CD4-positive, alpha-beta T cell (primary cell): ENCODE measurements at places on chromosomes 4 and X. TPM values are rescaled to one million over a fixed set of nuclear protein-coding genes. Genes with fewer than 3 reads are reported as not detected.
A peak's percentile ranks its signal among the peaks of the same experiment; 100 is the strongest.

GRCh38 chrX:154429711-154430110 is 1.2 kb downstream of the ATP6AP1 start:
- no peak overlapping the region for H3K27ac ChIP-seq
- no peaks in the 10 kb centered on the region for H3K27me3 ChIP-seq
- H3K36me3 ChIP-seq: peaks cover 29% of the 10 kb centered on the region
- H3K4me3 ChIP-seq: peak overlapping the region; percentile 68

GRCh38 chr4:3299976-3300671 is 7.3 kb downstream of the RGS12 start:
- H3K27me3 ChIP-seq: no peaks in the 10 kb centered on the region
- DNase-seq: no peak
- peaks cover 41% of the 10 kb centered on the region for H3K4me1 ChIP-seq
- H3K27ac ChIP-seq: no peak overlapping the region

The FOXR2 gene
- total RNA-seq: not detected

DNA sequence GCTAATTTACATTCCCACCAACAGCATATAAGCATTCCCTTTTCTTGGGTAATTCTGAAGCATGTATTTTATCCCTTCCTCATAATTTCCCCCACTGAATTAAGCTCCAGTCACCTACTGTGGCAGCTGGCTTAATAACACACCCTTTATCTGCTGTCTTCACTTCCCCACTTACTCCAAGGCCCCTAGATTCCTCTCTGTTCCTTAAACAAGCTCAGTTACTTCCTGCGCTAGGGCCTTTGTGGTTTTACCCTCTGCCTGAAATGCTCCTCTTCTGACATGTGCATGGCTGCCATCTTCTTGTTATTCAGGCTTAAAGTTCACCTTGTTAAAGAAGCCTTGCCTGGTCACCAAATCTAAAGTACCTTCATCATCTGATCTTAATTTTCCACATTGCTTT is 47.2 kb upstream of the RPS6KA3 start:
- peak; percentile 8 for DNase-seq
- no peaks in the 10 kb centered on the region for H3K36me3 ChIP-seq
- H3K4me3 ChIP-seq: no peak overlapping the region

The GYPB gene
- not detected for total RNA-seq

- H3K27ac ChIP-seq: no peak overlapping the region
- no peaks in the 10 kb centered on the region for H3K27me3 ChIP-seq
- H3K4me1 ChIP-seq: no peaks in the 10 kb centered on the region
- no peaks in the 10 kb centered on the region for H3K36me3 ChIP-seq
- H3K4me3 ChIP-seq: no peak overlapping the region
- DNase-seq: no peak
Observed at GRCh38 chr4:36921476-36922216, 322.9 kb upstream of the NWD2 start.

DNA sequence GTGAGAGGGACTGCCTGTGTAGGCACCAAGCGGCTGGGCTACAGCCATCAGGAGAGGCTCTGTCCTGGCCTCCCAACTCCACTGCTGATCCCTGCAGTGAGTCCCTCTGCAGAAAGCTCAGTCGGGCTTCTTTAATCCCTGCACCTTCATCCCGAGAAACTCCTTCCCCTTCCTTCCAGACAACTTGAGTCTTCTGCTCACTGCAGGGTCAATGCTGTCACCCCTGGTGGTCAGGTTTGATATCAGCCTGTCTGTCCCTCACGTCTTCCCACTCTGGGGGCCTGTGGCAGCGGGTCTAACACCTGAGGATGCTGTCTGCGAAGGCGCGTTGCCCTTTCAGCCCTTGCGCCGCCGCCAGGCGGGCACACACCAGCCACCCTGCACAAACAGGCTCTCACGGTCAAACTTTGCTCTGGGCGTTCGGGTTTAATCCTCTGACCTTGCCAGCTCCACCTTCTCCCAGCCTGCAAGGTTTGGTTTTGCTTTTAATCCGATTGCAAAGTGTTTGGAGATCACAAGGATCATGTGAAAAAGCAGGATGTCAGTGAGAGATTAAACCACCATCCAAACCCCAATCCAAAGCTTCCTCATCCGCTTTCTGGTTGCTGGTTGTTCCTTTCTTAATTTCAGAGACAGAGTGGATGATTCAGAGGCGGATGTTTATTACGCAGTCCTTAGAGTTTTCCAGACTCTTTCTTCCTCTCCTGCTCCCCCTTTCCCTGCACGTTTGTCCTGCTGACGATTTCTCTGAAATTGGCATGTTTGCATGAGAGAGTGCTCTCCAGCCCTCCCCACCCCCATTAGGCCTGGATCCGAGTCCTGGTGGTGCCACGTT is 74.8 kb upstream of the SLC34A2 start:
- no peak overlapping the region for H3K4me3 ChIP-seq
- H3K27me3 ChIP-seq: no peaks in the 10 kb centered on the region
- no peak for DNase-seq
- H3K27ac ChIP-seq: no peak overlapping the region

DNA sequence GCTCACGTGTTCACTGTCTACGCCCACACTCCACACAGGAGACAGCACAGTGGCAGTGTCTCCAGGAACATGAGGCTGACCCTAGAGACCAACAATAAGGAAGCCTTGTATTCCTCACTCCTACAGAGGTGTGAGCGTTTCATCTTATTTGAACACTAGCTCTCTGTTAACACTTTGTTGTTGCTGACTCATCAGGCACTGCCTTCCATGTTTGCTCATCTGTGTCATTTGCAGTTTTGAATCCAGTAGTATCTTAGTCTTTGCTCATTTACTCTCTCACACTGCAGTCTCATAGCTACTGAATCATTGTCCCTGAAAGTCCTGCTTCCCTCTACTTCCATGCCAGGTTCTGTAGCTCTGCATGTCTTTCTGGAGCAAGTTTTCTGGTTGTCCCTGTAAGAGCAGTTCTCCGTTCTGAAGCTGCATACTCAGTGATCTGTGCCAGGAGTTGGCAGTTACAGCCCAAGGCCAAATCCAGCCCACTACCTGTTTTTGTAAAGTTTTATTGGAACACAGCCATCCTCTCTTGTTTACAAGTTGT is 80.3 kb upstream of the DCLK2 start:
- no peaks in the 10 kb centered on the region for H3K4me1 ChIP-seq
- H3K4me3 ChIP-seq: no peak overlapping the region
- H3K27ac ChIP-seq: no peak overlapping the region
- no peaks in the 10 kb centered on the region for H3K27me3 ChIP-seq
- no peaks in the 10 kb centered on the region for H3K36me3 ChIP-seq

The TMPRSS11F gene
- total RNA-seq: not detected

DNA sequence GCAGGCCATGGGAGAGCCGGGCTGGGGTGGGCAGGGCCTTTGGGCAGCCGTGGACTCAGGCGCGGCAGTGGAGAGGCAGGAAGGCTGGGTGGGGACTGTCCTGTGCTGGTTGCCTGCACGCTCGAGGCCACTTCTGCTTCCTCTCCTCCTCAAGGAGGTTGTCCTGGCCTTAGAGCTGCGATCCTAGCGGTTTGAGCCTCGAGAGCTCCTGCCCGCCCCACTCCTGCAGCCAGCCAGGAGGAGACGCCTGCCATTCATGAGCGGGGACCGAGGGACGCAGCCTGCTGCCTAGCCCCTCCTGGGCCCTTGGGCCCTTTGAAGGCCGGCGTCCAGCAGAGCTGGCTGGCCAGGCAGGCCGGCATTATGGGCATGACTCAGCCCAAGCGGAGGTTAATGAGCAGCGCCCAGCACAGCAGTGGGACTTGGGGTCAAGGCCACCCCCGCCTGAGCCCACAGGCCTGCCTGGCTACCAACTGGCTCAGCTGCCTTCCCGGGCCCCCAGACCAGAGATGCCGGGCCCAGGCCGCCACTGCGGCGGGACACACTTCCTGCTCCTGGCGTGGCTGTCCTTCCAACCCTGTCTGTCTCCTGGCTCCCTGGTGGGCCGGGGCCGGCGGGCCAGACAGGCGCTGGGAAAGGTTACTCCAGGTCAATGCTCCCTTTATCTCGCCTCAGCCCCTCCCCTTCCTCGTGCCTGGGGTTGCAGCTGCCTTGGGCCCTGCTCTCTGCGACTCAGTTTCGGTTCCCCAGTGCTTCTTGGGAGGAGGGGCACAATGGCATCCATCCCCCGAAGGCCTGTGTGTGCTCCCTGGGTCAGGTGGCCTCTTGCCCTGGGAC is 1.8 kb downstream of the ABCD1 start:
- peak; percentile 36 for DNase-seq
- no peaks in the 10 kb centered on the region for H3K27me3 ChIP-seq
- H3K4me3 ChIP-seq: peak overlapping the region; percentile 44
- H3K4me1 ChIP-seq: peaks cover 53% of the 10 kb centered on the region
- peaks cover 2% of the 10 kb centered on the region for H3K36me3 ChIP-seq
- no peak overlapping the region for H3K27ac ChIP-seq

DNA sequence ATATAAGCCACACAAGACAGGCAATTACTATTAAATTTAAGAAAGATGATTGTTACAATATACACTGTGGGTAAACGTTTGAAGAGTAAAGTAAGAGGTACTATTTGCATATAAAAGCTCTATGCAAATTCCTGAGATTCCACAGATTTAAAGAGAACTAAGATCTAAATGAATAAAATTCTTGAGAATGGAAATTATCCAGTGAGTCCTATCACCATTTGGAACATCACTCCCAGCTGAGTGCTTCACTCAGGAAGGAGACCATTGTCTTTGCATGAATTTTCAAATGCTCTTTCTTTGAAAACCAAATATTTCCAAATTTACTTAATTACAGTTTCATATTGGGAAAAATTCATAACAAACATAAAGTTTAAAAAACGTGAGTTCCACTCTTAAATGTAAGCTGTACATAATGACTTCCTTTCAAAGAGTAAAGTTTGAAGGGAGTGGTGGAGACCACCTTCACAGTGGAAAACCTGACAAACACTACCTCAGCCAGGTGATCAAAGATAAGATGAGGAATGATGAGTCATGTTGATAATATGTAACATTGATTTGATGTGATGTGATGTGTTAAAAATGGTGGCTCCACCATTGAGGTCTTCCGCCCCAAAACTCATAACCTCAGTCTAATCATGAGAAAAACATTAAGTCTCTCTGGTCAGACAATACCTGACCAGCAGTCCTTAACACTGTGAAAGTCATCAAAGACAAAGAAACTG is 159.9 kb downstream of the BANK1 start:
- H3K4me1 ChIP-seq: no peaks in the 10 kb centered on the region
- H3K4me3 ChIP-seq: no peak overlapping the region
- no peaks in the 10 kb centered on the region for H3K27me3 ChIP-seq
- DNase-seq: no peak
- H3K27ac ChIP-seq: no peak overlapping the region
- no peaks in the 10 kb centered on the region for H3K36me3 ChIP-seq
